Renal pelvis (tissue), 12 donors: ENCODE measurements at places on chromosomes 7 and 10. TPM values are rescaled to one million over a fixed set of nuclear protein-coding genes. Genes with fewer than 3 reads are reported as not detected.

The CALN1 gene
- 0.83 TPM for polyA plus RNA-seq

- DNase-seq: no peak
Measured at GRCh38 chr10:129879655-129880054, 84.4 kb downstream of the EBF3 start.

DNA sequence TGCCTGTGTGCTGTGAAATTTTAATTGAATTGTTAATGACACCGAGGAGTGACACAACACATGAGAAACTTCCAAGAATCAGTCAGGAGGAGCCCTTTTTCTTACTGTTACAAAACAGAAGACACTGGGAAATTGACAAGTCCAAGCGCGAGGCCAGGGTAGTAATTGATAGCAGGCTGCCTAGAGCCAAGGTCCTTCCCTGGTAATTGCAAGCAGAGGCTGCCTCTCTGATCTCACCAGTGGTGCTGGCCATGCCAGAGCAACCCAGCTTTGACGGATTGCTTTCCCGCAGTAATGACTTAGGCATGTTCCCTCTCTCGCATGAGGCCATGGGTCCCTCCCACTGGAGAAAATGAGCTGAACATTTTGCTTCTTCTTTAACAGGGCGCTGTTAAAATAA, 111.5 kb downstream of the LRMDA start:
- peak; percentile 50 for DNase-seq

GRCh38 chr7:861222-861621, 15.1 kb upstream of the GET4 start:
- DNase-seq: no peak

The P4HA1 gene
- 74.1 TPM for polyA plus RNA-seq

GRCh38 chr10:72801263-72801868, 92.2 kb upstream of the OIT3 start:
- DNase-seq: no peak

DNA sequence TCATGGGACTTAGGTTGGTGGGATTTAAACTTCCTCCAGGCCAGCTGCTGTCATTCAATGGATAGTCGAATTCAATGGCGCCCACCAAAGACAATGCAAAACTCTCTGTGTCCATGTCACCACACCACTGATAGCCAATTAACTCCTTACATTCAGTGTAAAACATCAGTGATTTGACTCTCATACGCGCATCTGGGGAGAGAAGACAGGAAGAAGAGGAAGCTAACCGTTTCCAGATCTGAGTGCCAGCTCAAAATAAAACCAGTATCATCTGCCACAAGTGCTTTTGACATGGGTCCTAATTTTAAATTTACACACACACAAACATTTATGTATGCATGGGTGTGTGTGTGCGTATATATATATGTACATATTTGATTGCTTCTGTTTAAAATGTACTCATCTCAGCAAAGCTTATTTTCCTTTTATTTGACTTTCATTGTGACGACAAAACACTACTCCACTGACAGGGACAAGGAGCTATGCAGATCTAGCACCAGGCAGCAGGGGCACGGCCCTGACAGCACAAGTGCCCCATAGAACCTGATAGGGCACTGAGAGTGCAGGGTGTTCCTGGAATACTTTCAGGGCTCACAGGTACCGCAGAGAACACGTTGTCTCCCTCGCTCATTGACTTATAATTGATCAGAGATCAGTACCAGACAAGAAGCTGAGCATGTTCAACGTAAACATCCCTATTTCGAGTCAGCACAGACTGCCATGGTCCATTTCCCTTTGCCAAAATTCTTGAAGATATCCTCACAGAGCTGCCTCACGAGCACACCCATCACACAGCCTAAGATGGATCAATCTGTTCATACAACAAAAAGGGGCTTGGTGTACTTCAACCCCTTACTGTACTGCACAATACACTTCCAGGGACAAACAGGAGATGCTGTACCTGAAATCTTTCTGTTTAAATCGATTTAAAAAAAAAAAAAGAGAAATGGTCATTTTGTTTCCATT, 176.1 kb downstream of the COBL start:
- no peak for DNase-seq

GRCh38 chr7:128205068-128205467, 36.0 kb upstream of the LEP start:
- DNase-seq: no peak

DNA sequence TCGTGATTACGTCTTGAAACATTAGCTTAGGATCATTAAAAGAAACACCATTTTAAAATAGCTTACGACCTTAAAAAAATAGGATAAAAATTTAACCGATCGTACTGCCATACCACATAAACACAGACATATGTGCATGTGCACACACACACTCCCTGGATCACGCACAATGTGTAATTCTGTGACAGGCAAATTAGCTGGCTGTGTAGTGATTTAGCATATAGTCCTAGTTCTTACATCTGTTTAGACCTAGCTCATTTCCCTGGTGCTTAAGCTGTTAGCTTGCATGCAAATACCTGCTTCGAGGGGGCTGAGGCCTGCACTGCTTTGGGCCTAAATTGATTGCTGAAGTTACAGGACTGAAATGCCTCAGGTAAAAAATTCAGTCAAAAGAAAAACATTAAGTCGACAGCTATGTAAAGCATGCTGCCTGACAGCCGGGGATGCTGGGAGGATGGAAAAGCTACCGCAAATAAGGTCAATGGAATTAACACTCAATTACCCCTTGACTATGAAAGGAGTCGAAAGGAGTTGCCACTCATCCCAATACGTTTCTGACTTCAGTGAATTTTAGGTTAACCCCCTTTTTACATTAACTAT, 267.1 kb upstream of the FZD8 start:
- no peak for DNase-seq

DNA sequence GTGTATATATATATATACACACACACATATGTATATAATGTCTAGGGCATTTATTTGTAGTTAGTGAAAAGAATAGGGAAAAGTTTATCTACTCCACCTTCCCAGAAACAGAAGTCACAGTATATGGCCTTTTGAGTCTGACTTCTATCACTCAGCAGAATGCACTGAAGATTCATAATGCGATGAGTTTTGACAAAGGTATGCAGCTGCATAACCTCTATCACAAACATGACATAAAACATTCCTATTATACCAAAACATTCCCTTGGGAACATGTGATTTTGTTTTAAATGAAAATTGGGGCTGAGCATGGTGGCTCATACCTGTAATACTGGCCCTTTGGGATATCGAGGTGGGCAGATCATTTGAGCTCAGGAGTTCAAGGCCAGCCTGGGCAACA, 137.3 kb upstream of the EEPD1 start:
- no peak for DNase-seq

GRCh38 chr10:70480239-70480861, 1.8 kb downstream of the PALD1 start:
- DNase-seq: no peak

- DNase-seq: no peak
Measured at GRCh38 chr10:61378865-61379264, 74.3 kb downstream of the TMEM26 start.

DNA sequence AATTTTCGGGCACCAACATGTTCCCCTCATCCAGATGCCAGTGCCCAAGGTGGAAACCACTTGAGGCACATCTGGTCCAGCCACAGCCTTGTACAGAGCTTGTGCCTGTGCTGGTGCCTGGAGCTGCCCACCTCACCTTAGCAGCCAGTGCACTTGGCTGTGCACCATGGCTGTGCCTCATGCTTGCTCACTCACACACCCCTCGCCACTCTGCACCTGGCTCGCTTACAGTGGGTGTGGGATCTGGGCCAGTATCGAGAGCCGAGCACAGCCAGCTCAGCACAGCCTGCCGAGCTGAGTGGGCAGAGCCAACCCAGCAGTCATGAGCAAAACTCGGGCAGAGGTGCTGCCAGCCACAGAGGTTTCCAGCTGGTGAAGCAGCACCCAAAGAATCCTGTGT, 139.9 kb upstream of the NUPR2 start:
- DNase-seq: no peak

The CALY gene
- polyA plus RNA-seq: 0.24 TPM

- no peak for DNase-seq
Measured at GRCh38 chr10:26741368-26741767, 43.9 kb downstream of the PDSS1 start.

The CLRN3 gene
- polyA plus RNA-seq: 19.6 TPM

- DNase-seq: no peak
Measured at GRCh38 chr10:132765435-132765834, 20.5 kb downstream of the NKX6-2 start.

The HIP1 gene
- 33.1 TPM for polyA plus RNA-seq

- no peak for DNase-seq
Measured at GRCh38 chr10:8316284-8316683, 261.8 kb downstream of the GATA3 start.

DNA sequence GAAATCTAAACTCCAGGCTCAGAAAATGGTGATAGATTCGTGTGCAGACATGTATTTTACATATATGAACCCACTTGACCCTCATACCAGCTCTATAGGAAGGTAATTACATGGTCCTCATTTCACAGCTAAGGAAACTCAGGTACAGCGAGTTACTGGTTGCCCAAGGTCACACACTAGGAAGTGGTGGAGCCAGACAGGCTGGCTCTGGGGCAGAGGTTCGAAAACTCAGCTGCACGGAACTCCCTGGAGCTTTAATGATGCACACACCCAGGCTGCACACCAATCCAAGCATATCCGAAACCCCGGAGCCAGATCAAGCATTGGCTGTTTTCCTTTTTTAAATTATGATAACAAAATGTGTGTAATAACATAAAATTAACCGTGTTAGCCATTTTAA, 172.4 kb downstream of the COBL start:
- no peak for DNase-seq

The SH2D4B gene
- 0.07 TPM for polyA plus RNA-seq

GRCh38 chr7:35258125-35258867, 4.4 kb upstream of the TBX20 start:
- DNase-seq: no peak

DNA sequence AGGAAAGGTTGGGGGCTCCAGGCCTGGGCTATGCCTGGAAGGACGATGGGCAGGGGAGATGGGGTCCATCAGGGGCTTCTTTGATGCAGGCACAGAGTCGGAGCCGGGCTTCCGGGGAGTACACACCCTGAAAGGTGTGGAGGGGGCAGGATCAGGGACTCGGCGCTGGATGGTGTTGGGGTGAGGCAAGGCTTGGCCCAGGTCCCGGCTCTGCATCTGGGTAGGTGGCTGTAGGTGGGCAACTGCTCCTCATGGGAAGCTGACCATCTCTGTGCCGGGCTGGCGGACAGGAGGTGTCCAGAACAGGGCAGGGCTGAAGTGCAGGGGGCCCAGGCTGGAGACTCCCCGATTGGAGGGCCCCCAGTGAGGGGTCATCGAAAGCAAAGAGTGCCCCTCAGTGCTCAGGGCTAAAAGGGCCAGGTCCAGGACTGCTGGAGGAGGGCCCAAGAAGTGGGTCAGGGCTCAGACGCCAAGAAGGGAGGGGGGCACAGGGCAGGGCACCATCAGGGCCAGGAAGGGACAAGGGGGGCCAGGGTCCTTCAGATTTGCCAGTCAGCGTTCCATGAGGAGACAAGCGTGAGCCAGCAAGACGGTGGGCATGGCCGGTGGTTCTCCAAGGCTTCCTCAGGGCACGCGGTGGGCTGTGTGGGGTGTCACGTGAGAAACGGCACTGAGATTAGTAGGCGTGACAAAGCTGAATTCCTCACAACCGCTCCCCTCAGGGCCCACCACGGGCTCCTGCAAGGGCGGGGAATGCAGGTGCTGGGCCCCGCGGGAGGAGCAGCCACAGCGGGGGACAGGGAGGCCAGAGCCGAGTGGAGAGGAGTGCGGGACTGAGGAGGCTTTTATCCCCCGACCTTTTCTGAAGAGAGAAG, 97.0 kb downstream of the BMS1 start:
- DNase-seq: no peak

The ZNF467 gene
- 37.5 TPM for polyA plus RNA-seq

The MYL7 gene
- polyA plus RNA-seq: 0.68 TPM

GRCh38 chr7:25179771-25180591, 48.3 kb downstream of the NPVF start:
- peak; percentile 85 for DNase-seq

DNA sequence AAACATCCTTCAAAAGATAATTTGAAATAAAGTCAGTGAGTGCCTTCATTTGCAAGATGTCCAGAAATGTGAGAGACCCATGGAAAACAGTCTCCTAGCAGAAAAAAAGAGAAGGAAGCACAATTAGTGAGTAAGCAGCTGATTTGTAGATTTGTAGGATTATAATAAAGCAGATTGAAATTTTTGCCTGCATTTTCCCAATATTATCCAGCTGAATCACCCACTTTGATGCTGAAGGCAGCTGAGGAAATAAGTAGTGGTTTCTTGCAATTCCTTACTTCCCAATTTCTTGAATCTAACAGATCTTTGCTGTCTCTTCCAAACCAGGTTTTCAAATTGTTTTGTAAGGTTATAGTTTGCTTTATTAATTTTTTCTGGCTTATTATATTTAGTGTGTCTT, 181.4 kb downstream of the GNAT3 start:
- no peak for DNase-seq

GRCh38 chr10:101972761-101973160, 83.2 kb downstream of the ARMH3 start:
- no peak for DNase-seq

GRCh38 chr7:12289996-12290395, 78.9 kb downstream of the TMEM106B start:
- DNase-seq: no peak

DNA sequence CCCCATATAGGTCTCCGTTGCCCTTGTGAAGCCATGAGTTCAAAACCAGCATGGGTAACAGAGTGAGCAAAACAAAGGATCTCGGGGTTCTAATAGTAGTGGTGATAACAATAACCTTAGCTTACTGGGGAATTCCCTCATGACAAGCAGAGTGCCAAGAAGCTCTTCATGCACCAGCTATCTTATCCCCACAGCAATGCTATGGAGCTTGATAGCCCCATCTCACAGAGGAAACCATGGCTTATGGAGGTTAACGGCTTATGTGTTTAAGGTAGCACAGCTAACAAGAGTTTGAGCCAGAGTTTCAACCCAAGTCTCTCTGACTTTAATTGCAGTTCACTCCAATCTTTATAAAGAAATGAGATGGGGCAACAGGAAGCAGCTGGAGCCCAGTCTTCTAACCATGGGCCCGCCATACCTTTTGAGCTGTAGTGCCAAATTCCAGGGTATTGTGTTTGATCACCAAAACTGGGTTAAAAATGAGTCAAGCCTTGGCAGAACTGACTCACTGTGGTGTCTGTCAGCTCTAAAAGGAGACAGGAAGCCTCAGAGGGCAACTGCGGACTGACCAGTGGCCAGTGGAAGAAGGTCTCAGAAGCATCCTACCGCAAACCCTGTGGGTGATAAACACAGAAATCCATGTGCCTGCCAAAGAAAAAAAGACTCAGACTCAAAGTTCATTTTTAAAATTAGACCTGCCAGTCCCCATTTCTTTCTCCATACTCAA, 16.5 kb upstream of the PLAU start:
- DNase-seq: no peak
